ENCODE measurements at places on chromosomes 1 and 21. TPM values are rescaled to one million over a fixed set of nuclear protein-coding genes. Genes with fewer than 3 reads are reported as not detected.

The TAF12 gene
- total RNA-seq, result 25.3 TPM

The MACO1 gene
- total RNA-seq, result 15.1 TPM

The EFNA4 gene
- total RNA-seq, result 4.2 TPM

The KRTAP19-1 gene
- total RNA-seq, result not detected

The CDCA8 gene
- total RNA-seq, result 10.4 TPM

The TSNAX gene
- total RNA-seq, result 31.3 TPM

The ANKRD34A gene
- total RNA-seq, result 0.13 TPM

The SPRR2F gene
- not detected for total RNA-seq

The COL11A1 gene
- 0.25 TPM for total RNA-seq

The ZNF683 gene
- not detected for total RNA-seq

The RIMKLA gene
- total RNA-seq, result 0.06 TPM

The TRIM67 gene
- total RNA-seq, result not detected

Data from bladder microvascular endothelial cell (primary cell).